AG09309 (cell line): ENCODE measurements at places on chromosomes 3 and 15.

GRCh38 chr3:132289316-132289715 lies 27.9 kb upstream of the ACP3 start:
- no peak for DNase-seq

- no peak for DNase-seq
Observed at GRCh38 chr15:45111390-45112142, 2.4 kb downstream of the DUOX2 start.

GRCh38 chr3:69724722-69725435 lies 14.4 kb upstream of the MITF start:
- no peak for DNase-seq

GRCh38 chr15:29937956-29938355 lies 115.7 kb upstream of the TJP1 start:
- no peak for DNase-seq

DNA sequence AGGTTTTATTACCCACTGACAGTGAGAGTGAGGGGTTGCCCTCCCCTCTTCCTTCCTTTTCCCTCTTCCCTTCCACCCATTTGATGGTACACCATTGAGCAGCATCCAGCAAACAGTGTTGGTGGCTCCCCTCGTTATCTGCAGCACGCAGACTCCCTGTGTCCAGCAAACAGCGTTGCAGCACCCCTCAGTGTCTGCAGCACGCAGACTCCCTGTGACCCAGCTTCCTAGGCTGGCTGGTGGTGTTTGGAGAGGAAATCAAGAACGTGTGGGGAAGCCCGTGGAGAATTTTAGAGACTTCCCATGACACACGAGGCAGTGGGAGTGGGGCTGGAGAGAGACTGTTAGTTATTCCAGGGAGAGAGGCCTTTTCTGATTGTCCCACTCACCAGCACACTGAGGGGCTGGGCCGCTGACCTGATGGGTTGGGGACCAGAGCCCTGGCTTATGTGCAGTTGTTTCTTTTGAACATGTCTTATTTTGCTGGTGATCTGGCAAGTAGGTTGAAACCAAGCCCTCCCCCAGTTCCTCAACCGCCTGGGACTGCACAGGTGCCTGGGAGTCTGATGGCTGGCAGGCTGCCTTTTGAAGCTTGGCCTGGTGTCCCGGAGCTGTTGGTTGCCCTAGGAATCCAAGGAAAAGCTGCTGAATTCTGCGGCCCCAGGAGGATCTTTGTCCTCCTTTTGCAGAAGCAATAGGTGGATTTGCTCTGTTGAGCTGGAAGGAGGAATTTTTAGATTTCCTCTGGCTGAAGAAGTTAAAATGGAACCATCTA lies 19.0 kb downstream of the APBA2 start:
- DNase-seq, result no peak

GRCh38 chr15:49923671-49924070 lies 195.4 kb downstream of the ATP8B4 start:
- DNase-seq, result no peak
